MG63 (cell line): ENCODE measurements at places on chromosomes 5 and 9. TPM values are rescaled to one million over a fixed set of nuclear protein-coding genes. Genes with fewer than 3 reads are reported as not detected.

DNA sequence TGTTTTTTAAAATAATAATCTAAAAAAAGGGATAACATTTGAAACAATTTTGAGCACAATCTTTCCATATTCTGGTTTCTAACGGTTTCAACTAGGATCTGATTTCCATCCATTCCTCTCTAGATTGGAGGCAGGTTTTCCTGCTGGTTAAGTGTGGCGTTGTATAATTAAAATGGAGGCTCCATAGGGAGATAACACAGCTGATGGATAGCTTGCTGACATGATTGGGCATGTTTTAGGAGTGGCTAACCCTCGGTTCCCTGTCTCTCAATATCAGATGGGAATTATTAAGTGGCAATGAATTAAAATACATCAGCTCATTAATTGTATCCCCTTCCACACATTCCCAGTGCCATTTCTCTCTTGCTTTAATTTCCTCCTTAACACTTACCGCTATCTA lies 209.0 kb downstream of the ALDH1A1 start:
- no peak for DNase-seq

DNA sequence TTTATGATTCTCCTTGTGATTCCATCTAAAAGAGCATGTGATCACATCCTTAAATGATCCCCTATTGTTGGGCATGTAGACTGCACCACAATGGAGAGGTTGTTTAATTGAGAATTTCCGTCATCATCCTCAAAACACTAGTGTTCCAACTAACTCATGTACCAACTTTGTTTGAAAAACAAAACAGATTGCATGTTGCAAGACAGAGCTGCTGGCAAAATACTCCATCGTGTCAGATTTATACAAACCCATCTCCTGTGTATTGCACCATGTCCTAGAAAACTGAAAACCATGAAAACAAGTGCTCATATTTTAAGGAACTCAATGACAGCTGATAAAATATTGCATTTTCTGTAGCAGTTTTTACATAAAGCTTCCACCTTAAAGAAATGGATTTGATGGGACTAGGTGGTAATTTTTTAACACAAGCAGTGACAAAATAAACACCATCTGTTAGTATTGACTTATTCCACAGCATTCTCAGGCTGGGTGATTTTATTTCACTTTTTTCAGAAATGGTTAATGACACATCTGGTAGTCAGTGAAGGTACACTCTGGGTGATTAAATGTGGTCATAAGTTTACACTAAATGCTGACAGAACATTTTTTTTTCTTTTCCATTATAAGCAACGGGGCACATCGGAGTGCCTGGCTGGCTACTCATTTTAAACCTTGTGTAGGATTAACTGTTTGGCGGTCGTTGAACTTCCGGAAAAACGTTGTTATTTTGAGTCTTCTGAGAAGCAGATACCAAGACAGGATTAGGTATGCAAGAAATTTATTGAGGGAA lies 602.9 kb upstream of the WWC1 start:
- peak; percentile 54 for DNase-seq

Gene SLC6A18
- not detected in 2 replicates for total RNA-seq

DNA sequence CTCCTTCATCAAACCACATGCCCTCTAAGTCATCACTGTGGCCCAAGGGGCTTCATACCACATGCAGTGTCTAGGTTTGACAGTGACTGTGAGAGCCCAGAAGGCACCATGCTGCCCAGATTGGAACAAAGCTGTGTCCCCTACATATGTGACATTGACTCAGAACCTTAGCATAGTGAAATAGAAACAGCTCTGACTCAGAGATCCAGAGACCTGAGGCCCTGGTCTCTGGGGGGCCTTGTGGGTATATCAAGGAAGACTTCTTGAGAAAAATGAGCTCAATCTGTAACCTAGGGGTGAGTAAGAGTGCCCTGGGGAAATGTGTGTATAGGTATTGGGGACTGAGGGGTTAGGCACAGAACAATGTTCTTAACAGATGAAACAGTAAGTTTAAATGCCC lies 7.1 kb upstream of the ENTREP1 start:
- DNase-seq: no peak

GRCh38 chr5:174750711-174751110 lies 26.3 kb downstream of the MSX2 start:
- DNase-seq: no peak

- DNase-seq: peak; percentile 58
Observed at GRCh38 chr5:79236970-79237739, 1.2 kb downstream of the JMY start.
